ENCODE measurements at places on chromosomes 4 and X.

- DNase-seq = no peak
Observed at GRCh38 chr4:182555997-182556418, 312.8 kb downstream of the TENM3 start.

DNA sequence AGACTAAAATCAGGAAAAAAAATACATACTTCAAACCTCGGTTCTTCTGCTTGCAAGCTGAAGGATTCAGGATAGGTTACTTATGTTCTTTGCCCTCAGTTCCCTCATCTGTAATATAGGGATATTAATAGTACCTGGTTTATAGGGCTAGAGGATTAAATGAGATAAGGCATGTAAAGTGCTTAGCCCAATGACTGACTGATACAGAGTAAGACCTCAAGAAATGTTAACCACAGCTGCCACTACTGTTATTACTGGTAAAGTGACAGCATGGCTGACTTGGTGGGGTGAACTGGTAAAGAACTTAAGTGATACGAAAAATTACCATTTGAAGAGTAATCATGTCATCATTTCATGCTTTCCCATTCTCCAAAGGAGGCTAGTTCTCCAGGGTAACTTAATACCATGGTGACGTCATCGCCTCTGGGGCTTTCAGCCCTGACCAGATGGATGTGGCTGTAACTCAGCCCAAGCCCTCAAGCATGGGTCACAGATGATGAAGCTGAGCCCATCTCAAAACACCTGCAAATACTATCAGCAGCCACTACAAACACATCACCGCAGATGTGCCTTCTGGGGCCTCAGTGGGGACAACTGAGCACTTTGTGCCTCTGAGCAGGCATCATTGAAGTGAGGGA lies 44.5 kb upstream of the SCML1 start:
- DNase-seq = no peak

DNA sequence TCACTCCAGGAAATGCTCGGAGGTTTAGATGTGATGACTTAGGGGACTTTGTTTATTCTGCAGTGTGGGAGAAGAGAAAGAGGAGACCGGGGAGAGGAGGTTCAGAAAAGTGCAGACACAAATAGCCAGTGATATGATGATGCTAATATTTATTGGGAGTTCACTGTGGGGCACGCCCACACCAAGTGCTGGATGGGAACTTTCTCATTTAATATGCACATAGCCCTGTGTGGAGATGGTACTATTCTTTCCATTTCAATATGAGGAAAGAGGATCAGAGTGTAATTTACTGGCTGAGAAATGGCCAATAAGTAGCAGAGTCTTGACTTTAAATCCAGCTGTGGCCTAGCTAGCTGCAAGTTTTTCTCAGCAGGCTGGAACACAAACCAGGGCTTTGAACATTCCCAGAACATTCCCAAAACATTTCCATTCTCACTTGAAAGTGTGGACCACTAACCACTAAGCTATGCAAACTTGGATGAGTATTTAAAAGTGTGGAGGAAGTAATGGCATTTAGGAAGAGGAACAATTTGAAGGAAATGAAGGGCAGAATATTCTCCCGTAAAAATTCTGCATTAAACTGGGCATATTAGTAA lies 231.7 kb downstream of the HS3ST1 start:
- DNase-seq = no peak

DNA sequence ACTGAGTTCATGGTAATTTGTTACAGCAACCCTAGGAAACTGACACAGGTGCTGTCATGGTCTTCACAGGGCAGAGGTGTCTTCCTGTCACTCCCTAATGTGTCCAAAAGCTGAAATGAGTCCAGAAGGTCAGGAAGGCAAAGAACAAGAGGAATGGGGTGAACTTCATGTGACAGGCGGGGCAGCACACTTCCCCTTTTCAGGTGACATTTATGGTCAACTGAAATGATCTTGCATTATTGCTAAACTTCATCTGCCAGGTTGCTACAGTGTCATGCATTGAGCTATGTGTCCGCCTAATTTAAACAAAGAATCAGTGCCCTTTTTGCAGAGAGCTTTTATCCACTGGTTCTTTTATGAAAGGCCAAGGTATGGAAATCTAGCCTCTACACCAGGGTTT lies 15.9 kb upstream of the CCDC149 start:
- DNase-seq = no peak

DNA sequence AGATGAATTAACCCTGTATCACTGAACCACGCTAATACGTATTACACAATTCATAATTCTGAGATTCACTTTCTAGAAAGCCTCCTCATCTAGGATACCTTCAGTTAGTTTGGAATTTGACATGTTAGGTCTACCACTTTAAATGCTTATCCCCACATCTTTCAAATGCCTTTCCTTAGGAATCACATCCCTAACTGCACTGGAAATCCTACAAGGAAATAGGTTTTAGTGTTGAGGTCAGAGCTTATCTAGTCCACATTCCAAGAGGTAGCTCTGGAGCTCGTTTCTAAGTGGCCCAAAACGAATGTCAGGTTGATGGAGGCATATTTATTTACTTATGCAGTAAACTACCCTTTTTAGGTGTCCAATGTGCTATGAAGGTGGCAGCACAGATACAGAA lies 18.0 kb downstream of the PDHA1 start:
- no peak for DNase-seq

- no peak for DNase-seq
Observed at GRCh38 chr4:73621357-73621756, 1.1 kb upstream of the RASSF6 start.

DNA sequence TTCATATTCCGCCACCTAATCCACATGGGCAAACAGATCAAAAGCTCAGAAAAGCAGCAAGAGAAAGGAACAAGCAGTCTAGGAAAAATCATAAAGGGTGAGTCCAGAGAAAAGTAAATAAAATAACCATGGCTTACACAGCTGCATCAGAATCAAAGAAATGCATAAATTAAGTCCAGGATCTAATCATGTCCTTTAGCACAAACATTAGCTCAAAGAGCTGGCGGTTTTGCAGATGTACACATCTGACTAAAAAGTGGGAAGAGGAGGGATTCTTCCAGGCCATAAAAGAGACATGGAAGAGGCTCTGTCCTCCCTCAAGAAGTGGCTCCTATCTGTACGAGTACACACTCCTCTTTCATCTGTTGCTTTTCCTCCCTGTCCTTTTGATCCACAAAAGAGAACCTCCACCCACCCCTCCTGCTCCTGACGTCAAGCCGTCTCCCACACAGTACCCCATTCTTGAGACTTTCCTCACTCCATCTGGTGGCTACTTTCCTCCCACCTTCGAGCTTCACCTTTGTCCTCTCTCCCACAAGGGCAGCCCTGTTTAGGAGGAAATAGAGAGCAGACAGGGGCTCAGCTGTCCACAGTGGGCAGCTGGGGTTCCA lies 92.5 kb downstream of the RASL11B start:
- DNase-seq = no peak

GRCh38 chr4:38815885-38816782 lies 11.5 kb upstream of the TLR1 start:
- DNase-seq = no peak

DNA sequence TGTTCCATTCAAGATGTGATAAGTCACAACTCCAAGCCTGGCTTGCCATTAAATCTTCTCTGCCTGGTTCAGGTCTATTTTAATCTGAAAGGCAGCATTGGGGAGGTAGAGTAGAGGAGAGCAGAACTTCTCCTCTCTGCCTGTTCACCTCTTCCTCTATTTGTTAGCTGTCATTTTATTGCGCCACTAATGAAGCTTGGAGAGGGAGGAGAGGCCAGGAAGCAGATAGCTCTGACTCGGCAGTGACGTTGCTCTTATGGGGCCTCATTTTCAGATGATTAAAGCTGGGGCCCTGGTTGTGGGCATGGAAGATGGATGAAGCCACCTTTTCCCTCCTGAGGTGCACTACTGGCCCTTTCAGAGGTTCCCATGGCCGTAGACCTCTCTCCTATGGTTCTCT lies 207.3 kb downstream of the MID1IP1 start:
- DNase-seq = no peak

DNA sequence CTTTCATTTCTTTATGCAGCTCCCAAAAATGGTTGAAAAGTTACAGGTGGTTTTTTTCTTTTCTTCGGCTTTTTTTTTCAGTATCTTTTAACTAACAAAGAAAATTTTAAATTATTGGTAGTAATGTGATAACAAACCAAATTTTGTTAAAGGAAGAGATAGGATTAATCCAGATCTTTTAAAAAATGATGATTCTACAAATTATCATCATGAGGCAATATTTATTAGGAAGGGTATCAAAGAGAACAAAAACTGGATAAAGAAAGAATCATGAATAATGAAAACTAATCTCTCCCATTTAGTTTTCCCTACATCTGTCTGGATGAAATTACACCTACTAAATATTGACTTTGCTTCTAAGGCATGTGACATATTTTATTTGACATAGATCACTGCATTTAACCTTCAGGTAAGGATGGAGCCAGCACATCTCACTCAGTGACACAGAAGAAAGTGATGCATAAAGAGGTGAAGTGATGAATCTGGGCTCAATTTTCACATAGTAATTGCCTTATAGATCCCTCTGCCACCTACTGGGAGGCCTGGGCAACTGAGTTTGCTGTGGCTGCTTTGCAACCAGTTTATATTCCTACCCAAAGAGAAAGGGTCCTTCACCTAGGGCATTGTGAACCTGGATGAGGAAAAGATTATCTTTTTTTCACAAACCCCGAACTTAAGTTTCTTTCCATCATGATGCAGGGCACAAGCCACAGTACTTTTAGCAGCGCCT lies 155.6 kb downstream of the HNRNPD start:
- DNase-seq = no peak

GRCh38 chr4:58216461-58216860 lies 1106.3 kb upstream of the IGFBP7 start:
- DNase-seq = no peak

GRCh38 chr4:55749666-55750065 lies 69.9 kb upstream of the EXOC1L start:
- DNase-seq = no peak

DNA sequence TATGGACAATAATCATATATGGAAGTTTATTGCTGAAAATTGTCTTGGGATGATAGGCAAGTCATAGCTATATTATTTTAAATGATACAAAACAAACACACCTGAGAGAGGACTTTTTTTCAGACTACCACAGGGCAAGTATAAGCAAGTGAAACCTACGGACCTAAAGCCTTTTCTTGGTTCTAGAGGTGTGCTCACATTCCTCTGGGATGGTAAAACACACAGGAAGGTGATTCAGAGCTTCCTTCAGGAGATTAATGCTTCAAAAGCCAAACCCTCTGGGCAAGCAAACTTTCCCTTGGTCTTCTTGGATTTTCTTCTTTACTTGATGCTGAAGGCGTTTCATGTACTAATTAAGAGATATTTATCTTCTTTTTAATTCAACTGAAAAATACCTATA lies 60.1 kb upstream of the ACSL4 start:
- DNase-seq = no peak

DNA sequence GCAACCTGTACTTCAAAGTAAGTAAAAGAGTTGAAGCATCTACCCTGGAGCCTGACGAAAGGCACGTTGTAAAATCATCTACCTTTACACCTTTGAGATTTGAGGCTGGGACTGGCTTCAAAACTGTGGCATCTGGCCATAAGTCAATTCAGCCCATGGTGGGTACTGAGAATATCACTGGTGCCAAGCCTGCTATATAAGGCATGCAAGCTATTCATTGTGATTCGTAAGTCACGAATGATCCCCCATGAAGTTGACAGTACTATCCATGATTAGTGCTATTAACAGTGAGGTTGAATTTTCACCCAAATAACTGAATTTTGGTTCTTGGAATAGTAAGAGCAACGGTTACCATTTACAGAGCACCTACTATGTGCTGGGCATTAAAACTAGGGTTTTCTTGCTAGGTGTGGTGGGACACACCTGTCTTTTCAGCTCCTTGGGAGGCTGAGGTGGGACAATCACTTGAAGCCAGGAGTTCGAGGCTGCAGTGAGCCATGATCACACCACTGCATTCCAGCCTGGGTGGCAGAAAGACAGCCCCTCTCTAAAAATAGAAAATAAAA lies 39.8 kb downstream of the IRF2 start:
- DNase-seq = no peak

GRCh38 chrX:123962794-123963373 lies 1.4 kb downstream of the STAG2 start:
- DNase-seq = peak; percentile 59

DNA sequence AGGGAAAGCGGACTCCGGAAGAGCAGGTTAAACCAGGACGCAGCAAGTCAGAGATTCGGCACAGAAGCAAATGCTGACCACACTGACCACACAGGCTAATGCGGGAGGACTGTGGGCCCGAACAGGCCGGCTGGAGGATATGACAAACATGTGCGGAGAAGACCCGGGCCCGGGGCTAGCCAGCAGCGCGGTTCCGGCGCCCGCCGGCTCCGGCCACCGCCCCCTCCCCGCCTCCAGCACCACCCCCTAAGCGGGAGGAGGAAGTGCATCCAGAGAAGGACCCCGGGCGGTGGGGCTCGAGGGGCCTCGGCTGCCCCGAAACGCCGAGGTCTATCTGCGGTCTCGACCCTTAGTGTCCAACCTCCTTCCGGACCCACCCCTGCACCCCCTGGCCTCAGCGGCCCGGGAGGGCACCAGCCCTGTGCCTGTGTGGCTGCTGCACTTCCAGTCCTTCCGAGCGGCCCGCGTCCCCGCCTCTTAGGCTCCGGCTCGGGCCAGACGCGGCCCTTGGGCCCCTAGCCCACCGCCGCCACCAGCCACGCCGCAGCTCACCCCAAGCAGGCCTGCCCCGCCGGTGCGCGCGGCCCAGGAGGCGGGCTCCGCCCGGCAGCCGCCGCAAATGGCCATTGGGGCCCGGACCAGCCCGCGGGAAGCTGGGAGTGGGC lies 2.1 kb downstream of the ELOVL6 start:
- no peak for DNase-seq

- DNase-seq = no peak
Observed at GRCh38 chrX:85065512-85066198, 62.0 kb downstream of the APOOL start.

GRCh38 chrX:118976599-118977340 lies 2.4 kb downstream of the LONRF3 start:
- no peak for DNase-seq

DNA sequence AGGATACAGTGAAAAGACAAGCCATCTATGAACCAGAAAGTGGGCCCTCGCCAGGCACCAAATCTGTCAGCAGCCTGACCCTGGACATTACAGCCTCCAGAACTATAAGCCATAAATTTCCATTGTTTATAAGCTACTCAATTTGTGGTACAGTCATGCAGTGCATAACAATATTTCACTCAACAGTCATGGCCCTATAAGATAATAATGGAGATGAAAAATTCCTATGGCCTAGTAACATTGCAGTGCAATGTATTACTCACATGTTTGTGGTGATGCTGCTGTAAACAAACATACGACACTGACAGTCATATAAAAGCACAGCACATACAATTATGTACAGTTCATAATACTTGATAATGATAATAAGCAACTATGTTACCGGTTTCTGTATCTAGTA lies 17.1 kb upstream of the TLR1 start:
- no peak for DNase-seq

GRCh38 chr4:185849664-185850550 lies 37.9 kb upstream of the SORBS2 start:
- DNase-seq = no peak

DNA sequence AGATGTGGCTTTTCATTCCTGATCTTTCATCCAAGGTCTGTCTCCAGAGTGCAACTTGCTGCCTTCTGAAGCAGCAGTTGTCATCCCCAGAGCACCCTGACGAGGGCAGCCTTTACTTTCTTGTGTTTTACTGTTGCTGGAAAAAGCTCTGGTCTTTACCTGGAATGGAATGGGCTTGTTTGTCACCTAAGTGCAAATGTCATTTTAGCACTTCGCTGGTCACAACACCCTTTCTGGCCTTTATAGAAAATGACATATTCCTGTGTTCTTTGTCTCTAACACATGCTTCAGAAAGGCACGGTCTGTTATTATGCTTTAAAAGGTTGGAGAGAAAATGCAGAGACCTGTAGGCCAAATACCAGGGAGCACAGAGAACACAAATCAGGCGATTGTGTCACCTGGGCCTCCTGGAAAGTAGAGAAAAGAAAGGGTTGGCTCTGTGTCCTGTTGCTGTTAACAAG lies 332.7 kb upstream of the IGFBP7 start:
- DNase-seq = no peak

All from stimulated activated CD4-positive, alpha-beta T cell treated with anti-CD3 and anti-CD28 coated beads, Interleukin-1b, Interleukin-23, amount 100 ng/mL, for 1 hour (primary cell).